ENCODE measurements at places on chromosomes 5 and 9.

DNA sequence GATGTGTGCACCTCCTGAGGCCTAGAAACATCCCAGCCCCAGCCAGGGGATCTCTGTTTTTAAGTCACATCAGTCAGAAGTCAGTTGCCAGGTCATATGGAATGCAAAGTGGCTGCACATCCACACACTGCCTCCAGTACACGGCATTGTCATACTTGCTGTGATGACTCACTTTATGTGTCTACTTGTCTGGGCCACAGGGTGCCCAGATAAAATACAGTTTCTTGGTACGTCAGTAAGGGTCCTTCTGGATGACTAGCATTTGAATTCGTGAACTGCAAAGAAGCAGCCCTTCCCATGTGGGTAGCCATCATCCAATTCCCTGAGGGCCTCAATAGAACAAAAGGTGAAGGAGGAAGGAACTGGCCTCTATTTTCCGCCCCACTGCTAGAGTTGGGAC lies 27.7 kb downstream of the AUH start:
- no peak for DNase-seq

DNA sequence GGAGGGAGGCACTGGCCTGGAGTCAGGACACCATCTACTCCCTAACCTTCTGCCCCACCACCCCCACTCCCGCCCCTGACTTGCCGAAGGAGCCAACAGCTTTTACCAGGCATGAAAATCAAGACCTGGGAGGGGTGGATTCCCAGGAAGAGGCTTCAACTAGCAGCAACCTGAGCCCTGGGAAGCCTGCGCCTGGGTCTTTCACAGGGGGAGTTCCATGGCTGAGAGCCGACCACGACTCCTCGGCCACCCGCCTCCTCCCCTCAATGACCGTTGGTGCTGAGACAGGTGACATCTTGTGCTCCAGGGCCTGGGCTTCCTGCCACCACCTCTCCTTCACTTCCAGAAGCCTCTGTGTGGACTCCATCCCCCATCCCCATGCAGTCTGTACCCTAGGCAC lies 37.1 kb downstream of the BARX1 start:
- no peak for DNase-seq

DNA sequence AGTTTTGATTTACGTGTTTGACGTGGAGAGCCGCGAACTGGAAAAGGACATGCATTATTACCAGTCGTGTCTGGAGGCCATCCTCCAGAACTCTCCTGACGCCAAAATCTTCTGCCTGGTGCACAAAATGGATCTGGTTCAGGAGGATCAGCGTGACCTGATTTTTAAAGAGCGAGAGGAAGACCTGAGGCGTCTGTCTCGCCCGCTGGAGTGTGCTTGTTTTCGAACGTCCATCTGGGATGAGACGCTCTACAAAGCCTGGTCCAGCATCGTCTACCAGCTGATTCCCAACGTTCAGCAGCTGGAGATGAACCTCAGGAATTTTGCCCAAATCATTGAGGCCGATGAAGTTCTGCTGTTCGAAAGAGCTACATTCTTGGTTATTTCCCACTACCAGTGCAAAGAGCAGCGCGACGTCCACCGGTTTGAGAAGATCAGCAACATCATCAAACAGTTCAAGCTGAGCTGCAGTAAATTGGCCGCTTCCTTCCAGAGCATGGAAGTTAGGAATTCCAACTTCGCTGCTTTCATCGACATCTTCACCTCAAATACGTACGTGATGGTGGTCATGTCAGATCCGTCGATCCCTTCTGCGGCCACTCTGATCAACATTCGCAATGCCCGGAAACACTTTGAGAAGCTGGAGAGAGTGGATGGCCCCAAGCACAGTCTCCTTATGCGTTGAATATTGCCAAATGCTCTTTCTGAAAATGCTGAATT lies 850 bp downstream of the RRAGA start:
- DNase-seq: no peak

DNA sequence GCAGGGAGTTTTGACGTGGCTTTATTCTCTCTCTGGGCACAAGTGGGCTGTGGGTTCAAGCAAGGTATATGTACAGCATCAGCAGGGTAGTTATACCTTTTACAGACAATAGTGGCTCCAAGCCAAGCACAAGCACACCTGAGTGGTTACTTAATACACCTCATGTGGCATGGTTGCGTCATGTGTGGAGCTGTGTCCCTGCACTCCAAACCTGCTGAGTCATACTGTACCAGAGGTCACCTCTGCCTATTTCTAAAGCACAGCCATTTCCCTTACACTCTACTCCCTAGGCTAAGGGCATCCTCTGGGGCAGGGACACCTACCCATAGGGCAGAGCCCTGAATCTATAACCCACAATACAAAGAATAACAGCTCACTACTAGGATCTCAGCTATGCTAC lies 147.3 kb downstream of the OSTF1 start:
- no peak for DNase-seq

- no peak for DNase-seq
Observed at GRCh38 chr5:56624751-56625150, 190.6 kb upstream of the MAP3K1 start.

DNA sequence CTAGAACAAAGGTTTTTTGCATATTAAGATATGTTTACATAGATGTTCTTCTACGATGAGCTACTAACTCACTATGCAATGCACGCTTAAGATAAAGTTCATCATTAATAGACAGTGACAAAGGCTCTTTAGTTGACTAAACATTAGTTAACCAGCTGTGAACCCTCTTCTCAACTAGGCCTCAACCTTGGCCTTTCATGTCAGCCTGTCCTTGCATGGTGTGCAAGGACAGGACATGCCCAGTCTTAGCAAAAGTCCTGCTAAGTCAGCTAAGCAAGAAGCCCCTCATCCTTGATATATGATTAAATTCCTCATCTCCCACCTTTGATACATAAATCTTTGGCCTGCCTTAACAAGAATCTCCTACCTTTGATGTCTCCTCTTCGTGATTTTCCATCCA lies 50.9 kb downstream of the PLPP1 start:
- DNase-seq: no peak

DNA sequence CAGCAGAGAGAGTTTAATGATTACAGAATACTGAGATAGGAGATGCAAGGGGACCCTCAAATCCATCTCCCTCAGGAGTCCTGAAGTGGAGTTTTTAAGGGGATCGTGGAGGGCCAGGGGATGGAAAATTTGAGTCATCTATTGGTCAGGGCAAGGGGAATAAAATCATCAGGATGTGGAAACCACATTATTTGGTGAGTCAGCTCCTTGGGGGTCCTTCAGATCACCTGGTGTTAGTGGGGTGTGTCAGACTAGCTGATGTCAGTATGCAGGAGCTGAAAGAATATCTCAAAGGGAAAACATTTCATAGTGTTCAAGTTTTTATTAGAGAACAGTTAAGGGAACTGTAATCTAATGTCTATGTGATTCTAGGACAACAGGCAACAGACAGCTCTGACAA lies 183.0 kb upstream of the FTMT start:
- DNase-seq: no peak

GRCh38 chr9:137660144-137660543 lies 41.3 kb downstream of the EHMT1 start:
- no peak for DNase-seq

- DNase-seq: no peak
Observed at GRCh38 chr5:39998518-39998917, 573.7 kb upstream of the DAB2 start.

- DNase-seq: no peak
Observed at GRCh38 chr5:76125346-76125745, 42.2 kb downstream of the SV2C start.
